ENCODE measurements at places on chromosomes 5 and 9. TPM values are rescaled to one million over a fixed set of nuclear protein-coding genes. Genes with fewer than 3 reads are reported as not detected.

GRCh38 chr5:131266370-131267060, 2.7 kb downstream of the CDC42SE2 start:
- H3K36me3 ChIP-seq: no peaks in the 10 kb centered on the region
- peaks cover 24% of the 10 kb centered on the region for H3K4me1 ChIP-seq
- no peak overlapping the region for H3K27ac ChIP-seq
- no peak for DNase-seq
- no peak overlapping the region for H3K4me3 ChIP-seq

The ENTREP1 gene
- total RNA-seq: 127 TPM

The FBLL1 gene
- total RNA-seq: not detected

DNA sequence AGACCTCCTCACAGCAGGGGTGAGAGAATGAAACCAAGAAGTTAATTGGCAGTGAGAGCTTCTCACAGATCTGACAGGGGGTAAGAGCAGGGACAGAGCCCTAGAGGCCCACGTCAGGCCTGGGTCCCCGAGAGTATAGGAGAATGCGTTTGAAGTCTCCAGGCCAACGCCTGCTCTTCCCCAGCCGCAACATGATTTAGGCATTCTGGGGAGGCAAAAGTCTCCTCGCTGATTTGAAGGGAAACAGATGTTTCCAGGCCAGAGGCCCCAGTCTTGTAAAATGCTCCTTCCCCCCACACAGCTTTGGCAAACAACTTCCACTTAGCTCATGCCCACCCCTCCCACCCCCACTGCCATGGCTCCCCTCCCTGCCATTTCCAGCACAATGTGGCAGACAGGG, 239.2 kb upstream of the TRIM32 start:
- no peak overlapping the region for H3K4me3 ChIP-seq
- no peak overlapping the region for H3K27ac ChIP-seq
- H3K4me1 ChIP-seq: no peaks in the 10 kb centered on the region
- no peaks in the 10 kb centered on the region for H3K36me3 ChIP-seq
- H3K27me3 ChIP-seq: no peaks in the 10 kb centered on the region

- no peak overlapping the region for H3K4me3 ChIP-seq
- peak; percentile 27 for DNase-seq
- H3K36me3 ChIP-seq: no peaks in the 10 kb centered on the region
These were observed 27.3 kb downstream of the AFAP1L1 start for GRCh38 chr5:149298842-149299404.

All from thyroid gland (tissue), 4 donors.